ENCODE measurements at places on chromosomes 5 and 9.

DNA sequence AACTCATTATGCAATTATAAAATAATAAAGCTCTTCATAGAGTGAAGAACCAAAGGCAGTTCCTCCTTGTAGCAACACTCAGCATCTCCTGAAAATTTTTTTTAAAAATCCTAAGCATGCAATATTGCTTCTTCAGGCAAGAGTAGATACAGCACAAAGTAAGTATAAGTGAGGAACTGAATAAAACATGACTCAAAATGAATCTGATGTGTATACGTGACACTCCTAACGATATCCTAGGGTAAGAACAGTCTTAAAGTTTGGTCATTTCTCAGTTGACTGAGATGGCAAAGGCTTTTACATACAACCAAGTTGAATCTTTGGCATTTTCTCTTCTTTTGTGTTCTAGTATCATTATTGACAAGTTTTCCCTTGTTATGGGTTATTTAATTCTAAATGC lies 41.1 kb upstream of the AOPEP start:
- no peak for DNase-seq

DNA sequence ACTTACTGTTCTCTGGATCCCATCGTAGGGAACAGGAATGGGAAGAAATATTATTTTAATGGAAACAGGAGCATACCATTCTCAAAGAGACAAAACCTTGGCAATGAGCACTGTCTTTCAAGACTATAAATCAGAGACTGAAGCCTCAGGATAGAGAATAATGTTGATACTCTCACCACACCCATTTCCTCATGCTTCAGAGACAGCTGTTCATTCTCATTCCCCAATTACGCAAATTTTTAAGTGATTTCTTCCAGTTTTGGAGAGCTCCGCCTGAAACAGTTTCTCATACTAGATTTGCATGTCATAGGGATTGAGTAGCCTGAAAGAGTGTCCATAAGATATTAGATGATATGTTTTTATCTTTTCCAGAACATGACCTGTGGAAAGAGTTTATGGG lies 290.5 kb upstream of the RASA1 start:
- no peak for DNase-seq

GRCh38 chr5:72822944-72823343 lies 6.5 kb downstream of the TNPO1 start:
- no peak for DNase-seq

- DNase-seq = no peak
Observed at GRCh38 chr5:169050146-169050571, 250.8 kb downstream of the SLIT3 start.

DNA sequence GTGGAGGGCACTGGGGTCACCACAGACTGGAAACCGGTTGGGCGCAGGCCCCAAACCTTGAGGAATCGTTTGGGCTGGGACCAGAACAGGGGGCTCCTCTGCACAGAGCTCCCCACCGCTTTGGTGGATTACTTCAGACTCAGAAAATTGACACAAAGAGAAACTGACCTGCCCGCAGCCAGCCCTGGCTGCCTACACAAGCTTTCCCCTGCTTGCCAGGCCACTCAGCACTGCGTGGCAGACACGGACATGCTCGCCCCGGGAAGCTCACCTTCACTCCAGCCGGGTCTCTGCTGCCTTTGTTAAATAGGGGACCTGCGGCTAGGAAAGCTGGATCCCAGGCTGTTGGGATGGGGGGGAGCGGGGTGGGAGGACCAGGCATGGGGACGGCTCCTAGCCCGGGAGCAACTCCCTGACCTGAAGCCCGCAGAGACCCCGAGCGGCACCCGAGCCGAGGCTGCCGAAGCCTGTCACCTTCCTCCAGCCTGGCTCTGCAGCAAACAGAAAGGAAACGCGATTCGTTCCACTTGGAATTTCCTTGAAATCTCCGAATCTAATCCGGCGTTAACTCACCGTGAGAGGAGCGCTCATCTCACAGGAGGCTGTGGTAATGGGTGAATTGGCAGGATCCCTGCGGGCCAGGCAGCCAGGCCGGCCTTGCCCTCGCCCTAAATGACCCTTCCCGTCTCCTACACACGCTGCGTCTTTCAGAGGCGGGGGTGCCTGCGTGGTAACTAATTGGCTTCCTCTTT lies 8.8 kb downstream of the PAX5 start:
- no peak for DNase-seq

GRCh38 chr5:54384356-54384933 lies 71.1 kb upstream of the HSPB3 start:
- no peak for DNase-seq

DNA sequence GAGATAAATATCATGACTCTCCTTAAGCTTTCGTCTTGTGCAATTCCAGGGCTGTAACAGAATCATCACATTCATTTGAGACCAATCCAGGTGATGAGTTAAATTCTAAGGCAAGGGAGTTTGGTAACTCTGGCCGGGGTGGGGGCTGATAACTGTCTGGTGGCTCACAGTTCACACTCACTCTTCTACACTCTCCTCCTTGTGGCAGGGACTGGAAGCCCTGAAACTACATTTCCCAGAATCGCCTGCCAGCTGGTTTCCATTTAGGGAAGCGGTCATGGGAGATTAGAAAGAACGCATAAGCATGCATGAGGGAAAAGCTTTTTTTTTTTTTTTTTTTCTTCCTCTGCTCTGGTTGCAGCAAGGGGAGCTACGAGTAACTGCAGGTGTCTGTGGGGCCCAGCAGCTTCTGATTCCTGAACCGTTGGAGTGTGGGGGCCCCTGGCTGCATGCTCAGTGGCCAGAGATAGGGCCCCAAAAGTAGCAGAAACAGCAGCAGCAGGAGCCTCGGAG lies 154.8 kb upstream of the TBC1D2 start:
- peak; percentile 61 for DNase-seq
